Smooth muscle cell of the coronary artery (primary cell): ENCODE measurements at places on chromosomes 1 and 21. TPM values are rescaled to one million over a fixed set of nuclear protein-coding genes. Genes with fewer than 3 reads are reported as not detected.

Gene HSD11B1
- total RNA-seq = 0.45 and 71.1 TPM in 2 replicates

Gene PSMA5
- total RNA-seq = 49.5 and 49.8 TPM in 2 replicates

Gene RHD
- total RNA-seq = not detected in 2 replicates

Gene SHISAL2A
- total RNA-seq = not detected in 2 replicates

Gene KDF1
- total RNA-seq = not detected in 2 replicates

Gene PTBP2
- 12.3 and 15.0 TPM in 2 replicates for total RNA-seq
